ENCODE measurements at places on chromosomes 3 and 15.
A peak's percentile ranks its signal among the peaks of the same experiment; 100 is the strongest.

DNA sequence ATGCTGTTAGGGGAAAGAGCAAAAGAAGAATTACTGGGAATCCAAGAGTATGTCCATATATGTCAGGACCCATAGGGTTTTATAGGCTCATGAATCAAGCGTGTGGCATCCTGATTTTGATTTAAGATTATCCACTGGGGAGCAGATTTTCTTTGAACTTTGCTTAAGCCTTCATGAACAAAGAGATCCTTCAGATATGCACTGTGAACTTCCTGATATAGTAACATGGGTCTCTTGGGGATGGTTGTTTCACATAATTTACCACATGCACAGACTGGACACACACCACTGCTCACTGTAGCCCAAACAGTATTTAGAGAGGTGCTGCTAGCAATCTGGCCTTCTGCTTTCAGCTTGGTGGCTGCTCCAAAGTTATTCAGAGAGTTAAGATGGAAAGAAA lies 200.9 kb upstream of the ZPLD1 start:
- DNase-seq = no peak

GRCh38 chr3:147369231-147369630 lies 37.1 kb downstream of the ZIC4 start:
- DNase-seq = no peak

DNA sequence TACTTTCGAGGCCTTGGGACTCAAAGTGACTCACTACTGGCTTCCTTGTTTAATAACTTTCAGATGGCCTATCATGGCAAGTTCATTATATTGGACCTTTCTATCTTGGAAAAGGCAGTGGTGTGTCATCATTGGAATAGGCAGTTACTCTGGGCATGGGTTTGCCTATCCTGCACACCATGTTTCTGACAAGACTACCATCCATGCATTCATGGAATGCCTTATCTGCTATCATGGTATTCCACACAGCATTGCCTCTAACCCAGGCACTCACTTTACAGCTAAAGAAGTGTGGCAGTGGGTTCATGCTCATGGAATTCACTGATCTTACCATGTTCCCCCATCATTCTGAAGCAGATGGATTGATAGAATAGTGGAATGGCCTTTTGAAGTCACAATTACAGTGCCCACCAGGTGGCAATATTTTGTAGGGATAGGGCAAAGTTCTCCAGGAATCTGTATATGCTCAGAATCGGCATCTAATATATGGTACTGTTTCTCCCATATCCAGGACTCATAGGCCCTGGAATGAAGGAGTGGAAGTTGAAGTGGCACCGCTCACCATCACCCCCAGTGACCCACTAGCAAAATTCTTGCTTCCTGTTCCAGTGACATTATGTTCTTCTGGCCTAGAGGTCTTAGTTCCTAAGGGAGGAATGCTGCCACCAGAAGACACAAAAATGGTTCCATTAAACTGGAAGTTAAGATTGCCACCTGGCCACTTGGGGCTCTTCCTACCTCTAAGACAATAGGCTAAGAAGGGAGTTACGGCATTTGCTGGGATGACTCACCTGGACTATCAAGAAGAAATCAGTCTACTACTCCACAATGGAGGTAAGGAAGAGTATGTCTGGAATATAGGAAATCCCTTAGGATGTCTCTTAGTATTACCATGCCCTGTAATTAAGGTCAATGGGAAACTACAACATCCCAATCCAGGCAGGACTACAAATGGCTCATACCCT lies 1161.4 kb downstream of the SI start:
- no peak for DNase-seq

GRCh38 chr3:151058740-151059139 lies 26.7 kb upstream of the MED12L start:
- no peak for DNase-seq

DNA sequence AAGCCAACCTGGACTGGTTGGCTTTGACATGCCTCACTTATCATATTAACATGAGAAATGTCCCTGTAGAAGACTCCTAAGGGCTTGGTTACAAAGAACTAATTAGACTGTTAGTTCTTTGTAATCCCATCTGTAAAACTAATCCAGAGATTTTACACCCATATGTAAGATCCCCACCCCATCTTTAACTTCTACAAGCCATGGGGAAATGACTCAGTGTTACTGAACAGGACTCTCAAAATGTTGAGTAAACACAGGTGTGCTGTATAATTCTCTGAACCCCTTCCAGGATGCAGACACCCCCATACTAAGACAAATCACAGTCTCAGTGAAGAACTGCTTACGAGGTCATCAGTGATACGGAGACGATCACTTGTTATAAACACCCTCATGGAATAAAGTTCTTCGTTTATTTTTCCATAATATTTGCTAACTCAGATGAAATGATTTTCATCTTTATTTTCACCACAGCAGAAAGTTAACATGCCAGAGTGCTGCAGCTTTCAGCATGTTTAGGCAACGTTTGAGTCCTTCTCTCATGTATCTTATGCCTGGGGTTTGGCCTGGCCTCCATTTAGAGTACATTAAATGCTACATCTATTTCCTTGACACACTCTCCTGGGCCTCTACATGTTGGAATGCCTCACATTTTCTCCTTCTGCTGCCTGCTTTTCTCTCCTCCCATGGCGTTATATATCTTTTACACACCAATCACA lies 55.3 kb upstream of the LEKR1 start:
- no peak for DNase-seq

DNA sequence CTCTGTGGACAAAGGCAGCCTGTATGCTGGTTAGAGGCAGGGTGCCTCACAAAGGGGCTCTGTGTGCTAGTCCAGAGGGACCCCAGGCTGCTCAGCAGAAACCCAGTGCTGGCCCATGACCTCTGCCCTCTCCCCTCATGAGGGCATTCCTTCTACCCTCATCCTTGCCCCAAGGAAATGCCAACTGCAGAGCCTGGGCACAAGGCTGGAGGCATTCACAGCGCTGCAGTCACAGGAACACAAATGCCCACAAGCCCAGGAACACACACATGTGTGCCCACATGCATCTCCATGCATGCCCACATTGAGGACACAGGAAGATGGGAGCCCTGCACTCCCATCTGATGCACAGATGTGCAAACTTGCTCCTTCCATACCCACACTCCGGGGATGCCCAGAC lies 3.8 kb downstream of the INKA1 start:
- no peak for DNase-seq

DNA sequence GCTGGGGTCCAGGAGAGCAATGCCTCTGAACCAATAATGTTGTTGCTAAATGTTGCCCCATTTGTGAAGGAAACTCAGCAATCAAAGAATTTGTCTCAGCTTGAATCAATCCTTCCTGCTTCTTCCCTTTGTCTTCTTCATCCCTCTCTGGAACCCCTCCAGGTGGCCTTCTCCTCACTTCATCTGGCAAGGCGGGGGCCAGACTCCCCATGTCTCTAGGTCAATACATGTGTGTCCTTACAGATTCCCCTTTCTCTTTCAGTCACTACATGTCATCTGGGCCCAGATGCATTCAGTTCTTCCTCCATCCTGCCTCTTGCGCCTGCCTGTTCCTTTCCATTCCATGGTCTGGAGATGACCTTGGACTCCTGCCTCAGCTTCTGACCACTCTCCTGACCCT lies 8.0 kb upstream of the LTF start:
- DNase-seq = no peak

GRCh38 chr3:106428565-106428994 lies 559.8 kb upstream of the CBLB start:
- DNase-seq = peak; percentile 27

- DNase-seq = no peak
These were observed 614.4 kb downstream of the FHIT start for GRCh38 chr3:60636846-60637245.

DNA sequence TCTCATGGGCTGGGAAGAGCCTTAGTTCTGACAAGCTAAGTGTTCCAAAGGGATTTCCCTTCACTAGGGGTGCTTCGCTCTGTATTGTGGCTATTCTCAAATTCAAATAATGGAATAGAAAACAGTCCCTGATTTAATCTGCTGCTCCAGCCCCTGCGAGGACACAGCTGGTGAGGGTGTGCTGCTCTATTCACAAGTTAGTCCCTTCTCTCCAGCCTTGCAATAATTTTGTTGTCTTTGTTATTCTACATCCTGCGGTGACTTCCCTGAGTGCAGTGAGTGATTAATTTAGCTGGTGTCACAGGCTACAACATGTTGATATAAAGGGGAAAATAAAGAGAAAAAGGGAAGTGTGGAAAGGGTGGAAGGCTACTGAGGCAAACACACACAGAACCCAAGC lies 180.5 kb upstream of the VEPH1 start:
- DNase-seq = no peak

DNA sequence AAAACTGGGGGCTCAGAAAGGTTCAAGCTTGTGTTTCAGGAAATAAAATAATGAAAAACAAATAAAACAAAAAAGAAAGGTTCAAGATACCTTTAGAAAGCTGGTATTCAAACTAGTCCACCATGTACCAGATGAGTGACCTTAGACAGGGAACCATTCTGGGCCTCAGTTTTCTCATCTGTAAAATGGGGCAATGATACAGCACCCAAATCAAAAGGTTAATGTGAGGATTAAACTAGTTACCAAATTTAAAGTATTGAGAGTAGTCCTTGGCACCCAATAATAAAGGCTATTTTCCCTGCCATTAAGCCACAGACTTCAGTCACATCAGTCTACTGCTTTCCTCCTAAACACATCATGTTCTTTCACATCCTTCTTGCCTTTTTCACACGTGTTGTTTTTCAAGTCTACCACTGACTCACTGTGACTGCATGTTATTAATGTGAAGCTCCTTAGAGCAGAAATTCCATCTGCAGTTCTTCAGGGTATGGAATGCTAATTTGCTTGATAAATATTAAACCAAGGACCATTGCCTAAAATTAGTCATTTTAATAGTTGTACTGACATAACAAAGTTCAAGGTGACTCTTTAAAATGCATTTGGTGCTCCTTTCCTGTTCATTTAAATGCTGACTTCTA lies 19.9 kb downstream of the TAMM41 start:
- no peak for DNase-seq

DNA sequence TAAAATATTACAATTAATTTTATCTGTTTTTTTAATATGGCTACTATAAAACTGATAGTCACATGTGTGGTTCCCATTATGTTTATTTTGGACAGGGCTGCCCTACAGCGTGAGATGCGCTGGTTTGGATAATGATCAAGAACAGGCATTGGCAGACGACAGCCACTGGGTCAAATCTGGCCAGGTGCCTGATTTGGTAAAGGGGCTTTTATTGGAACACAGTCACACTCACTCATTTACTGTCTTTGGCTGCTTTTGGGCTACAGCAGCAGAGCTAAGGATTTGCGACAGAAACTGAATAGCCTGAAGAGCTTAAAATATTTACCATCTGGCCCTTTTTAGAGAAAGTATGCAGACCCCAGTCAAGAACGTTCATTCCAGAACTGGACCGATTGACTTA lies 724.2 kb upstream of the CFAP20DC start:
- DNase-seq = no peak

DNA sequence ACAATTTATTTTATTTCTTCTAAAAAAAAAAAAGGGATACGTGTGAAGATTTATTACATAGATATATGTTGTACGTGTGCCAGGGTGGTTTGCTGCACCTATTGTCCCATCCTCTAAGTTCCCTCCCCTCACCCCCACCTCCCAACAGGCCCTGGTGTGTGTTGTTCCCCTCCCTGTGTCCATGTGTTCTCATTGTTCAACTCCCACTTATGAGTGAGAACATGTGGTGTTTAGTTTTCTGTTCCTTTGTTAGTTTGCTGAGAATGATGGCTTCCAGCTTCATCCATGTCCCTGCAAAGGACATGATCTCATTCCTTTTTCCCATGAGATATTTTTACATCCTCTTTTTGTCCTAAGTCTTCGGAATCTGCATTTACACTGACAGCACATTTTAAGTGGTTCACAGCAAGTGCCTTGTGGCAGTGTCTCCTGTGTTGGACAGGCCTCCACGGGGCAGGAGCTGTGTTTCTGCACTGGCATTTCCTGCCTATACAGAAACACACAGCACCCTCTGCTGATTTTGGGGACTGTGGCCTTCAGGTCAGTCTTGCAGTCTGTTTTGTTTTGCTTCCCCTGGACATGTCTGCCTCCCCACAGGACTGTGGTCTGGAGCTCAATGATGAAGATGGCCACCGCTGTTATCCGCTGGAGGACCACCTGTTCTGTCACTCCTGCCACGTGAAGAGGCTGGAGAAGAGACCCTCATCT lies 12.7 kb upstream of the SACM1L start:
- peak; percentile 44 for DNase-seq

- DNase-seq = no peak
These were observed 9.4 kb upstream of the PARP6 start for GRCh38 chr15:72281713-72282112.

- peak; percentile 34 for DNase-seq
These were observed 85.8 kb downstream of the HMG20A start for GRCh38 chr15:77506311-77507142.

GRCh38 chr15:47742742-47743141 lies 25.4 kb downstream of the SEMA6D start:
- DNase-seq = no peak

- DNase-seq = no peak
These were observed 549.7 kb upstream of the EPHA6 start for GRCh38 chr3:96264701-96265100.

DNA sequence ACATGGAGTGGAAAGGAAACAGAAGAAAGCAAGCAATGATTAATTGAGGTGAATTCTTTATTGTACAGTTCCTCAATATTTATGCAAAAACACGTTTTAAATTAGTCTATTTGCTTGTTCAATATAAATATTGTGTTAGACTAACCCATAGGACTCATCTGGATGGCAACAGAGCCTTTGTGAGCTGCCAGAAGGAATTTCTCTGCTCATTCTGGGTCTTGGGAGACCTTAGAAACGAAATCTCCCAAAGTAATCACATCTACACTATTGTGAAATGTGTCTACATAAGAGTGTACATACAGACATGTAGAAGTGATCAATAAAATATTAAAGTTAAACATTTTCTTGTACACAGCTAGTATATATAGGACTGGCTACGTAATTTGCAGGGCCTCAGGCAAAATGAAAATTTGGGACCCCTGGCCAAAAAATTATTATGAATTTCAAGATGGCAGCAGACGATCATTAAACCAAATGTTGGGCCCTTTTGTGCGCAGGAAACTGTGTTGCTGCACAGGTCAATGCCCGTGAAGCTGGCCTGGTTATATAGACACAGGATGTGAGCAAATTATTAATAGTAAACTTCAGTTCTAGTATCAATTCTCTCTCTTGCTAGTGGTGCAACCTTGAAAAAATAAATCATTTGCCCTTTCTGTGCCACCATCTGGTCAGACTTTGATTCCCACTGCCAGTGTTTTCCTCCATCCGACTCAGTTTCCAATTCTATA lies 83.3 kb downstream of the MINAR1 start:
- DNase-seq = no peak

GRCh38 chr15:74178326-74179100 lies 5.0 kb downstream of the ISLR start:
- DNase-seq = no peak

GRCh38 chr3:13051581-13051980 lies 21.6 kb downstream of the IQSEC1 start:
- no peak for DNase-seq

All from skin of body (tissue), 3 donors.